ENCODE measurements at places on chromosomes 11 and 22.

DNA sequence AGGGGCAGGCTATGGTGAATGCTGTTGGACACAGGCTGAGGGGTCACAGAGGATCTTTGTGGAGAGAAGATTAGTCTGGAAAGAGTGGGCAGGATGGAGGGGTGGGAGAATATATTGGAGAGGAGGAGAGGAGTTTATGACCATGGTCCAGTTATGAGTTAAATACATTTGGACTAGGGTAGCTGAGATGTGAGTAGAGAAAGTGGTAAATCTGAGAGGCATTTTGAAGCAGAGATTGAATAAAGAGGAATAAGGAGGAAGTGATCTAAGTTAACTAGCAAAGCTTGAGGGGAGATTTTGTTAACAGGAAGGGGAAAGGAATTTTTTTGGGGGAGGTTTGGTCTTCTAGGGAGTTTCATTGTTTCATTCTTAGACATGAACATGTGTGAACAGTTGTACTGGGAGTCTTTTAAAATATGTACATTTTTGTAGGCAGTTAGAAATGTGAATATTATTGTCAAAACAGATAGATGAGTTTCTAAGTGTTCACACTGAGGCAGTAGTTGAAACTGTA is 43.1 kb upstream of the EED start:
- DNase-seq = no peak

DNA sequence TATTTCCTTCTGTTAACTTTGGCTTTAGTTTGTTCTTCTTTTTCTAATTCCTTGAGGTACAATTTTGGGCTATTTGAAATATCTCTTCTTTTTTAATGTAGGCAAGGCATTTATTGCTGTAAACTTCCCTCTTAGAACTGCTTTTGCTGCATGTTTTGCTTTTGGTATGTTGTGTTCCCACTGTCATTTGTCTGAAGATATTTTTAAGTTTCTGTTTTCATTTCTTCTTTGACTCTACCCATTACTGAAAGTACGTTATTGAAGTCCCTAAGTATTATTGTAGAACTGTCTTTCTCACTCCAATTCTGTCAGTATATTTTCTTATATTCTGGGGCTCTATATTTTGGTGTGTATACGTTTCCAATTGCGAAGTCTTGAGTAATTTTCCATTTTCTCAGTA is 77.9 kb downstream of the KCNQ1OT1 start:
- DNase-seq = no peak

GRCh38 chr11:18383388-18384156 is 10.8 kb upstream of the LDHA start:
- peak; percentile 5 for DNase-seq

- DNase-seq = no peak
Observed at GRCh38 chr11:57977709-57978108, 46.0 kb upstream of the OR9Q1 start.

DNA sequence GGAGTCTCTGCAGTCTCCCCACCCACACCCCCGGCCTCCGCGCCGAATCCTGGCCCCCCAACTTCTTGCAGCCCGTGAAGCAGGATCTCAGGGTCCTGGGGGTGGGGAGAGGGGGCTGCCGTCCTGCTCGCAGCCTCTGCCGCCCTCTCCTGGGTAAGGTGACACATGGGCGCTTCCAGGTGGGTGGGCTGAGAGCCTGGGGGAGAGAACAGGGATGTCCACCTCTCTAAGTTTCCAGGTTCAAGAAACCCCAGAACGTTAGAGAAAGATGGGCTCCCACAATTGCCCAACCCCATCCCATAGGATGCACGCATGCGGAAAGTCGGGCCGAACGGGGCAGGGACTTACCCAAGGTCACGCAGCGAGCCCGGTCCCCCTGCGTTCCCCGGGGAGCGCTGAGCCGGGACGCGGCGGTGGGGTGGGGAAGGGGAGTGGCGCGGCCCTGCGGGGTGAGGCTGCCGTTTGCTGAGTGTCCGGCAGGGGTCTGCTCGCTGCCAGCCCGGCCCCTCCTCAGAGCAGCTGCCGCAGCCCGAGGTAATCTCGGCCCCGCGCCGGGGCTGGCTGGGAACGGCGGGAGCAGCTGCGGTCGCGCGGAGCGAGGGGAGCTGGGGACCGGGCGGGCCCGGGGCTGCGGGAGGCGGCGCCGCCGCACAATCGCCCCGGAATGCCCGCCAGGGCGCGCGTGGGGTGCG is 705 bp upstream of the CAPN1 start:
- peak; percentile 92 for DNase-seq

DNA sequence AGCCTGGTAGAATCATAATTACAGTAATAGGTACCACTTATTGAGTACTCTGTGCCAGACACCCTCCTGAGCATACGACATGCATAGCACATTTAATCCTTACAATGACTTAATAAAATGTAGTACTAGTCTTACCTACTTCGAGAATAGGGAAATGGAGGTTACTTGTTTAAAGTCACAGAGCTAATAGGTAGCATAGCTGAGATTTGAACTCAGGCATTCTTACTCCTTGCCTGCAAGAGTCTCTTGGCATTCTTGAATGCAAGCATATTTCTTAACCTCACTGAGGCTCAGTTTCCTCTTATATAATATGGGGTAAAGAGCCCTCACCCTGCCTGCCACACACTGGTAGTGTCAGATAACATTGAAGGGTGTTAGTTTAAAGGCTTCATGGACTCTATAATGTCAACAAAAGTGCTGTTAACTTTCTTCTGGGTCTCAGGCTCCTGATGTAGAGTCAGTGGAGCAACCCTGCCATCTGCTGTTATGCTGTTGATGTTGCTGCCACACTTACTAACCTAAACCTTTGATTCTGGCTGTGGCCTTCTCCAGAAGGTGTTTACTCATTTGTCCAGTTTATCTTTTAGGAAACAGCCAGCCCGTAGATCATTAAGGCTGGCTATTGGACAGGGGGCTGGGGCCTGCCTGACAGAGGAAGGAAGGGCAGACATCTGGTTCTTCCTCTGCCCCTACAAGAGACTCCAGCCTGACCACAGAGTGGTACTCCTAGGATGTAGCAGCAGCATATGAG is 18.9 kb downstream of the LIMK2 start:
- DNase-seq = no peak

GRCh38 chr22:43893266-43893665 is 1.5 kb upstream of the PNPLA5 start:
- DNase-seq = no peak

DNA sequence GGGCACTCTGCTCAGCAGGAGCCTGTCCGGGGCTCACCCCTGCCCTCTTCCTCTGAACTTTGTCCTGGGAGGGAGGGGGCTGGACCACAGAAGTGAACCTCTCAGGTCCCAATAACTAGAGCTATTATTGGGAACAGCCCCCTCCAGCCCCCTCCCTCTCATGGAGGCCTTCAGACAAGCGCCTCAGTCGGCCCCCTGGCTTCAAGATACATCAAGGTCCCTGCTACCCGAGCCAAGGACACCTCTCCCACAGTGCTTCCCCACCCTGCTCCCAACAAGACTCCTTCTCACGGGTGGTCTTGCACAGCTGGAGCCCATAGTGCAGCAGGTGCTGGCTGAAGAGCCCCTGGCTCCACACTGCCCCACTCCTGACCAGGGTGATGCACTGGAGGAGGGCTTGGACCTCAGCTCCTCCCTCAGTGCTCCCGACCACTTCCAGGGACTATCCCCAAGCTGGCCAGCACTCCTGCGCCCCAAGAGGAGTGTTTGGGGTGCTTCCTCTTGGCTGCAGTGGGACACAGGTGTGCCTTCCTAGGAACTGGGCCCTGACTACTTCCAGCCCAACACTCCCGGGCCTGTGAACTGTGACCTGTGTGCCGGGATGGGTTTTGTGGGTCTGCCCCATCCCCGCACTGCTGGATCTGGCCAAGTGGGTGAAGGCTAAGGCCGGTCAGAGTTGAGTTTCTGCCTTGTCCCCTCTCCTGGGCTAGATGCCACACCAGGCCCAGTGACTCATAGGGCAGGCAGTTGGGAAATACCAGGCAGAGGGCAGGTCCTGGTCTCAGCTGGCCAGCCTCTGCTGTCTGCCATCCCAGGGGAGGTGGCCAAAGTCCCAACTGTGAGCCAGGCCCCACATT is 2.2 kb downstream of the PNPLA2 start:
- no peak for DNase-seq

- no peak for DNase-seq
Observed at GRCh38 chr11:126154691-126155090, 56.8 kb downstream of the RPUSD4 start.

DNA sequence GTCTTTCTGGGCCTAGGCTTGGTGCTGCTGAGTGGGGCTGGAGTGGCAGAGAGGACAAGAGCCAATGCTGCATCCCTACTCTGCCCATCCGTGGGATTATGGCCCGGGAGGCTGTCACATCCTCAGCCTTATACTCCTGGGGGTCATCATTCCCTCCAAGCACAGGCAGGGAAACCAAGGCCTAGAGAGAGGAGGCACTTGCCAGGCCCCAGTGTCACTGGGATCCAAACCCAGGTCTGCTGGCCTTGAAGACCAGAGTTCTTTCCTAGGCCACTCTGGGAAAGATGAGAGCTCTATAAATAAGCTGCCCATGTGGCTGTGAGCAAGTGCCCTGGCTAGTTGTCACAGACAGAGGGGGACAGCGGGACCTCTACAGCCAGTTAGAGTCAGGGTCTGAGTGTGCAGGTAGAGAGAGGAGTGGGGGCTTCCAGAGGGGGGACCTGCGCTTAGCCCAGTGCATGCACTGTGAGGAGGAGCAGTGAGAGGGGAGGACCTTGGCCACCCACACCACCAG is 4.8 kb downstream of the RELT start:
- DNase-seq = no peak

GRCh38 chr11:19907008-19907579 is 194.5 kb downstream of the NAV2 start:
- no peak for DNase-seq

DNA sequence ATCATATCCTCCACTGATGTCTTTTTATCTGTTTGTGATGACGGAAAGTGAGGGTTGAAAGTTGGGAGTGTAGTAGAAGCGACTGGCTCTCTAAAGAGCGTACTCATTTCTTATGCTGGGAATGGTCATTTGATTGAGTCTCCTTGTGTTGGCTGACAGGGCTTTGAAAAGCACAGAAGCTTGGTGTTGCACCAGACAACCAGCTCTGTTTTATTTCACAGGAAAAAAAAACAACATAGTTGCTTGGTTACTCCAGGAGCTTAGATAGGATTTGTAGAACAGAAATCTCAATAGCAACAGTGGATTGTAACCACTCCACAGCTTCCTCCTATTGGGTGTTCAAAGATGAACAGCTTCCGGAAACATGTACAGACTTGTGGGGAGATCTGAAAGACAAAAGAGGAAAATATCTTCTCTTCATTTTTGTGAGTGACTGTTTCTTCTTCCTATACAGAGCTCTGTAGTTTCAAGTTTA is 2.7 kb downstream of the RBM14 start:
- DNase-seq = no peak

DNA sequence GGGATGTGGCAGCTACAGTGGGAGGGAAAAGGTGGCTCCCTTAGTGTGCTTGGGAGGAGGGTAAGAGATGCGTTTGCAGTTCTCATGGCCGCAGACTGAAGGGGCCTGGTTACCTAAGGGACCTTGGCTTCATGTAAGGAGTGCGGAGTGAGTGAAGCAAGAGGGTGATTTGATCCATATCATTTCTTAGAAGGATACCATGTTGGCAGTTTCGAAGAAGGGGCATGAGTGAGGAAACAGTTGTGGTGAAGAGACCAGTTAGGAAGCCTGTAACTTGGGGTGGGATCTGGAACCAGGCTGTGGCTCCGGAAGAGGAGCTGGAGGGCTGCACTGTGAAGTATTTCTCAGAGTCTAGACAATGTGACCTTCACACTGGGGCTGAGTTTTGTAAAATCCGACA is 45.0 kb downstream of the ST3GAL4 start:
- no peak for DNase-seq

- DNase-seq = no peak
Observed at GRCh38 chr22:25007444-25008106, 55.1 kb downstream of the KIAA1671 start.

DNA sequence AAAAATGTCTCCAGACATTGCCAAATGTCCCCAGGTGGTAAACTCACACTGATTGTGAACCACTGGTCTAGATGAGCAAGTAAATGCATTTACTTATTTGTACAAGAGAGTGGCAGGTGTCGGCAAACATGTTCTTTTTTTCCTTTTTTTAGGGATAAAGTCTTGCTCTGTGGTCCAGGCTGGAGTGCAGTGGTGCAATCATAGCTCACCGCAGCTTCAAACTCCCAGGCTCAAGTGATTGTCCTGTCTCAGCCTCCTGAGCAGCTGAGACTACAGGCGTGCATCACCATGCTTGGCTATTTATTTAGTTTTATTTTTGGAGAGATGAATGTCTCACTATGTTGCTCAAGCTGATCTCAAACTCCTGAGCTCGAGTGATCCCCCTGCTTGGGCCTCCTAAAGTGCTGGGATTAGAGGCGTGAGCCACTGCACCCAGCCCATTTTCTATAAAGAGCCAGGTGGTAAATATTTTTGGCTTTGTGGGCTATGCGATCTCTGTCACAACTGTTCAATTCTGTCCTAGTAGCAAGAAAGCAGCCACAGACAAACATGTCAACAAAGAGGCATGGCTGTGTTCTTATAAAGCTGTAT is 1.4 kb downstream of the VPREB1 start:
- no peak for DNase-seq

DNA sequence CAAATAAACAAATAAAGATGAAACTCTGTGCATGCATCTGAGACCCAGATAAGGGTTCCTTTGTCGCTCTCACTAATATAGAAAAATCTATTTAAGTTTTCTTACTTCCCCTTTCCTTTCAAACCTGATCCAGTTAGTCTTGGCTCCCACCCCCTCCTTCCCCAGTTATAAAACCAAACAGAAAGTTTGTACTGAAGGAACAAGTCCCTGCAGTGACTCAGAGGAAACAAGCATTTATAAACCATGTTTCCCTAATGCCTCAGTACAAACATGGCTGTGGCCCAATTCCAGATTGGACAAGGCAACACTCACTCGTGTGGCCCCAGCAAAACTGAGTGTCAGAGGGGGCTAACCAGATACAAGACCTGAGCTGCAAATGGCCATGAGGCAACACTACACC is 65.5 kb upstream of the ARHGAP20 start:
- DNase-seq = no peak

GRCh38 chr22:48579043-48579927 is 1248.4 kb downstream of the BRD1 start:
- no peak for DNase-seq

- DNase-seq = peak; percentile 76
Observed at GRCh38 chr11:36672815-36673450, 74.9 kb upstream of the RAG2 start.

- peak; percentile 99 for DNase-seq
Observed at GRCh38 chr11:115409691-115410220, 94.5 kb downstream of the CADM1 start.

DNA sequence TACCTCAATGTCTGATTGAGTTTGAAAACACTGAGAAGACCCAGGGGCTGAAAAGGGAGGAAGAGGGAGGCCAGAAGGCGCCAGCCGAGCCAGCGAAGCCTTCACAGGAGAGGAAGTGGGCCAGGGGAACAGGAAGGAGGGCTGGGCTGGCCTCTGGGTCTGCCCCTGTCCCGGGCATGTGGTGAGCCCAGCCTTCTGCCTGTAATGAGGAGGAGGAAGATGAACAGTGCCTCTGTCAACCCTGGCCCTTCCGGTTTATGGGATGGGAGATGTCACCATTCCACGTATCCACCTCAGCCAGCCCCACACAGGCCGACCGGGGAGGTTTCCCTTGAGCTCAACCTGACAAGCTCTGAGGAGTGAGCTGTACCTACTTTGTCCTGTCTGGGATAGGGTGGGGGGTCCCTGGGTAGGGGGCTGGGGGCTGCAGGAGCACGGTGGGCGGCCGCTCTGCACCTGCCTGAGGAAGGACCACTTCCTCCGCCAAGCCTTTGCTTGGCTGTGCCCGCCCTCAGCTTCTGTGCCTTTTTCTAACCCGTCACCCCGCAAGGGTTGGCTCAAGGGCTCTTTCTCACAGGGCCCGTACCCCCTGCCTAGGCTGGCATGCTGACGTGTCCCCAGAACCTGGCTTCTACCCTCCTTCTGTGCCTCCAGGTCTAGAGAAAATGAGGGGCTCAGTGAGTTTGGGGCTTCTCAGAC is 2.0 kb downstream of the PARVG start:
- no peak for DNase-seq
